ENCODE measurements at places on chromosomes 11 and 22.

- DNase-seq: no peak
Measured at GRCh38 chr11:18452927-18453326, 2.7 kb upstream of the LDHAL6A start.

- no peak for DNase-seq
Measured at GRCh38 chr11:134485316-134485715, 73.3 kb upstream of the B3GAT1 start.

DNA sequence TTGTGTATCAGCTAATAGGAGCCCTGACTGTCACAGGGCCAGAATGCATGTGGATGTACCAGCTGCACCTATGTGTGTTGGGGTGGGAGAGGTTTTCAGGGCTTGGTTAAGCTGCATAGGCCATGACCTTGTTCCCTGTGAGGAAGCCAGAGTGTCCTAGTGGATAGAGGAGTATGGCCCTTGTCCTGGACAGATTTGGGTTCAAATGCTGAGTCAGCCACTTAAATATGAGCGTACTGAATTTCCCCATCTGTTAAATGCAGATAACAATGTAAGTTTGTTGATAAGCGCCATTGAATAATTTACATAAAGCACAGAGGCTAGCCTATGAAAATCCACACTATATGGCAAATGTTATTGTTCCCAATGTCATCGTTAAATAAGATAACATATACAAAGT, 74.4 kb downstream of the PANX1 start:
- DNase-seq: no peak

- no peak for DNase-seq
Measured at GRCh38 chr22:32644252-32645100, 157.0 kb upstream of the TIMP3 start.

GRCh38 chr11:81070948-81071347, 1630.1 kb upstream of the TENM4 start:
- DNase-seq: no peak

GRCh38 chr11:1100417-1101245, 26.0 kb downstream of the MUC2 start:
- DNase-seq: no peak

- no peak for DNase-seq
Measured at GRCh38 chr11:61359516-61359915, 2.2 kb downstream of the CYB561A3 start.

GRCh38 chr22:29621761-29622526, 18.5 kb downstream of the NF2 start:
- no peak for DNase-seq

- no peak for DNase-seq
Measured at GRCh38 chr11:73810637-73811036, 23.0 kb downstream of the MRPL48 start.
